ENCODE measurements at places on chromosomes 16 and 17.

DNA sequence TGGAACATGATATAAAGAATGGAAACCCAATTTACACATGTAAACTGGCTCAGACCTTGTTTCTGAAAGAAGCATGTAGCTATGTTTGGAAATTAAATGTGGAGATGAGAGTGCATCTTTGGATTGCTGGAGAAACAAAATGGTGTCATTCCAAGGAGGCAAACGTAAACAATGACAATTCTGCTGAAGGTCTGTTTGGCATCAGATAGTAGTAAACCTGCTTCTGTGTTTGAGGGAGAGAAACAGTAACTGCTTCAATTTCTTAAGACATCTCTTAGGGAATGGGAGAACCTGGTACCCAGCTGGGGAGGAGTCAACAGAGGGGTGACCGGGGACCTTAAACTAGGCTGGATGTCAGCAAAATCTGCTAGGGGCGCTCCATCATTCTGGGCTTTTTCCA is 23.5 kb downstream of the GPRC5B start:
- no peak for DNase-seq

- DNase-seq: peak; percentile 61
Observed at GRCh38 chr17:15436473-15437302, 30.7 kb downstream of the CDRT4 start.

DNA sequence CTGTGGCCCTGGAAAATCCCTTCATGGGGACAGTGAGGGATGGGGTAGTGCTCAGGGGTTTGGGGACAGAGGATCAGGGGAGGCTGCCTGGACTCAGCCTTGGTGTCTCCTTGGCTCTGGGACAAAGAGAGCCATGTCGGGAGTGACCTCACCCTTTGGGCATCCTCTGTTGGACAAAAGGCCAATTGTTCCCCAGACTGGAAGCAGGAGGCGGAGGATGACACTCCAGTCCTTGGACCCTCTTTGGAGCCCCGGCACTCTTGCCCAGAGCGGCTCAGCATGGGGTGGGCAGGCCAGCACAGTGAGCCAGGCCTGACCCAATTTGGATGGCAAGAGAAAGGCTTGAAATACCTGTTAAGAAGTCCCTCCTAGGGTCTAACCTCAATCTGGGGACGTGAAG is 39.4 kb upstream of the PHB1 start:
- no peak for DNase-seq

GRCh38 chr16:56331915-56332314 is 93.4 kb downstream of the AMFR start:
- no peak for DNase-seq

GRCh38 chr17:82064433-82065192 is 991 bp downstream of the DUS1L start:
- no peak for DNase-seq

DNA sequence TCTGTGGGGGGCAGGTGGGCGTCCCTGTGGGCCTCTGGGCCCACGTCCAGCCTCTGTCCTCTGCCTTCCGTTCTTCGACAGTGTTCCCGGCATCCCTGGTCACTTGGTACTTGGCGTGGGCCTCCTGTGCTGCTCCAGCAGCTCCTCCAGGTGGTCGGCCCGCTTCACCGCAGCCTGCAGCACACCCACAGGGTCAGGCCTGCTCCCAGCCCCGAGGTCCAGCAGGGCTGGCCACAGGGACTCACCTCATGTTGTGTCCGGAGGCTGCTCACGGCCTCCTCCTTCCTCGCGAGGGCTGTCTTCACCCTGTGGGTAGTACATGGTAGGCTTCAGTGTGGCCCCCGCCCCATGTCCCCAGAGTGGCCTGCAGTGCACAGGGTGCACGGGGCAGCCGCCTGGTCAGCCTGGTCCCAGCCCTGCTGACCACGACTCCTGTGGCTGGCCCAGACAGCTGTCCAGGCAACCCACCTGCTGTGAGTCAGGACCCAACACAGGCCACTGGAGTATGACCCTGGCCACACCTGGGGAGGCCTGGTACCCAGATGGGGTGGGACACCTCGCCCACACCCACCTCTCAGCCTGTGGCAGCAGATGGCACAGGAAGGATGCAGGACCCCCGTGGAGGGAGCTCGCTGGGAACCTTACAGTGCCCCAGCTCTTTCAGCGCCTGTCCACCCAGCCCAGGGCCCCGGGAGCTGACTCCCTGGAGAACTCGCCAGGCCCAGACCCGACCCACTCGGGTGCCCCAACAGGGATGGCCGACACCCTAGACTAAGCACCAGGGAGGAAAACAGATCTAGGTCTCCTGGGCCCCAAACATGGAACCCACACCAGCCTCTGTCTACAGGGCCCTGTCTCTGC is 23.9 kb upstream of the AATK start:
- DNase-seq: no peak

Data from HTR-8/SVneo (cell line).